ENCODE measurements at places on chromosomes 5 and 9.

GRCh38 chr9:33750839-33751339, 44.5 kb upstream of the PRSS3 start:
- no peak for DNase-seq

GRCh38 chr5:151459680-151460324, 12.4 kb downstream of the SLC36A1 start:
- DNase-seq, result no peak

DNA sequence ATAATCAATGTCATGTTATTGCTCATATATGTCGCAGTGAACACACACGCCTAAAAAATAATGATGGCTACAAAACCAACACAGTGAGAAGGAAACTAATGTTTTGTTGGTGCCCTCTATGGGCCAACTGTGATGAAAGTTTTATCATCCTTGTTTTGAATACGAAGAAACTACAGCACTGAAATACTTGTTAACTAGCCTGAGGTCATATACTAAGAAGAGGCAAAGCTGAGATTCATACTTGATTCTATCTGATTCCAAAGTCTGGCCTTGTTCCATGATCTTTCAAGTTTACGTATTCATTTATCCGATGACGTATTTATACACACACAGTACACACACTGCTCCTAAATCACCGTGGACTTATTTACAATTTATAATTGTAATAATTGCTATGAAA, 16.1 kb upstream of the DRD1 start:
- DNase-seq, result no peak

DNA sequence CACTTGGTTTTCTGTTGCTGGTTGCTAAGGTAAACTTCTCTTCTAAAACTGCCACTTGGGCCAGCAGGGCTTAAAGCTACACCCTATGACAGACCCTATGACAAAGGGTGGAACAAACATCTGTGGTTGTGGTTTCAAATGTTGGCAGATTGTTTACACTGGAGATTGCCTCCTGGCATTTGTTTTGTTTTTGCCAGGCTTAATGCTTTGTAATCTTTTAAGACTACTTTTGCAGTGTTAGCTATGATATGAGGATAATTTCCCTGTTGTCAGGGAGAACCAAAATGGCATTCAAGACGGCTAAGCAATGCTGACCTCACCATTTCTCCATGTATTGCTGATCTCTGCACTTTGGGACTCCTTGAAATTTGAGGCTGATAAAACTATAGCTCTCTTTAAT, 50.3 kb downstream of the MAMDC2 start:
- no peak for DNase-seq

DNA sequence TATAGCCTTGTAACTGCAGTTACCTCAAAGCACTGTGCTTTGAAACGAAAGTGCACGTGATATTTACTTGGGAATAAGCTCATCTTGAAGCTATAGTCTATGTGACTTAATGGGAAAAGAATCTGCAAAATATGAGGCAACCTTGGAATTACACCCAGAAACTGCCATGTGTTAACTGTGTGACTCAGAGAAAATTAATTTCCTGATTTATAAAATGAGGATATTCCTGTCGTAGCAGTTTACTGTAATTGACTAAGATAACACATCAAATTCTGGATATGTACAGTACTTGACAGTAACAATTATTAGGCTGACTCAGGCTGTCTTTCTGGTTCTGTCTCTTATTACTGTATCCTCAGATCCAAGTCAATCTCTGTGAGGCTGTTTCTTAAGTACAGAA, 1079.9 kb upstream of the ACO1 start:
- DNase-seq, result no peak

GRCh38 chr9:129211686-129212085, 33.6 kb upstream of the IER5L start:
- DNase-seq, result no peak

- no peak for DNase-seq
Observed at GRCh38 chr9:2907411-2907810, 63.5 kb upstream of the PUM3 start.

DNA sequence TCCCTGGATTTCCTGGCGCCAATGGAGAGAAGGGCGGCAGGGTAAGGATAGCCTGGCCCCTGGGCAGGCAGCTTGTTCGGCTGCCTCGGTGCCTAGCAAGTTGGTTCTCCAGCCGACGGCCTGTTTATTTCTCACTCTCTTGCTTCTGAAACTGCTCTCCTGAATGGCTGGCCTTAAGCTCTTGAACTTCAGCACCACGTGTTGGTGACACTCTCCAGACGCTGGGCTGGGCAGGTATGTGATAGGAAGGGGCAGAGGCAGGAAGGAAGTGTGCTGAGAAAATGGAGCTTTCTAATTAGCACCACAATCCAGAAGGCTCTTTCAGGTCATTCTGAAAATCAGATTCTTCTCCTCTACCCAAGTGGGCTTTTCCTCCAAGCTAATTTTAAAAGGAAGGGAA, 91.4 kb upstream of the FCN2 start:
- no peak for DNase-seq

GRCh38 chr5:125703616-125704015, 719.6 kb upstream of the GRAMD2B start:
- DNase-seq, result no peak

- DNase-seq, result no peak
Observed at GRCh38 chr5:83552275-83552674, 80.7 kb downstream of the VCAN start.

DNA sequence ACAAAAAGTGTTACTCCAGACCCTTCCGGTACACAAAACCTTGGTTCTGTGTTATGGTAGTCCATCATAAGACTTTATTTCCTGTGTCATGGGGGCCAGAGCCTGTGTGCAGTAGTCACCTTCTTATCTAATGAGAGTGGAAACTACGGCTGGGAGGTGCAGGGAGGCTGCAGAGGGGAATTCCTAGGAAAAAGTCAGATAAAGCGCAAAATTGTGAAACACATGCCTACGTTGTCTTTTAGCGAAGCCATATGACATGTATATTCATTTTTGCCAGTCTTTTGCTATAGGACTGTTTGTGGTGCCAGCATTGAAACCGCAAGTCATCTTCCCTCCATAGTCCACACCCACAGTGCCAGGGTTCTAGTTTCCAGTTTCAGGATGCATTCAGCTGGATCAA, 80.7 kb downstream of the PPARGC1B start:
- no peak for DNase-seq

GRCh38 chr5:16726538-16726946, 109.7 kb upstream of the RETREG1 start:
- no peak for DNase-seq

GRCh38 chr5:90909101-90909503, 350.5 kb downstream of the ADGRV1 start:
- DNase-seq, result no peak

- no peak for DNase-seq
Observed at GRCh38 chr9:114110180-114110579, 11.1 kb upstream of the KIF12 start.

- no peak for DNase-seq
Observed at GRCh38 chr9:70442328-70442848, 27.9 kb upstream of the KLF9 start.

DNA sequence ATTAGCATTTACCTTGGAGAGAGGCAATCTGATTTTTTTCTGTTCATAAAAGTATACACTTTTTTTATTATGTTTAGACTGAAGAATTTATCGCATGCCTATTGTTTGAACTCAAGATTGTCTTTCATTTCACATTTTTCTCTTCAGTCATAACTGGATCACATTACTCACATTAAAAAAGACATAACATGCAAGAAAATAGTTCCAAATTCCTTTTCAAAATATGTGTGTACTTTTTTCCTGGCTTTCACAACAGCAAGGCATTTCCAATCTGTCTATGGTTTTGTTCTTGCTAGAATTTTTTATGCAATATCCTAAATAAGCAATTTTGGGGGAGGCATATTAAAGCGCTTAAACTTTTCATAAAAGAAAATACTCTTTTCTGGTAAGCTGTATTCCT, 21.2 kb downstream of the FTMT start:
- DNase-seq, result no peak

- no peak for DNase-seq
Observed at GRCh38 chr5:155087036-155087435, 73.5 kb downstream of the KIF4B start.

All from germinal center (tissue), 1 donor.